ENCODE measurements at places on chromosomes 5 and 9.

DNA sequence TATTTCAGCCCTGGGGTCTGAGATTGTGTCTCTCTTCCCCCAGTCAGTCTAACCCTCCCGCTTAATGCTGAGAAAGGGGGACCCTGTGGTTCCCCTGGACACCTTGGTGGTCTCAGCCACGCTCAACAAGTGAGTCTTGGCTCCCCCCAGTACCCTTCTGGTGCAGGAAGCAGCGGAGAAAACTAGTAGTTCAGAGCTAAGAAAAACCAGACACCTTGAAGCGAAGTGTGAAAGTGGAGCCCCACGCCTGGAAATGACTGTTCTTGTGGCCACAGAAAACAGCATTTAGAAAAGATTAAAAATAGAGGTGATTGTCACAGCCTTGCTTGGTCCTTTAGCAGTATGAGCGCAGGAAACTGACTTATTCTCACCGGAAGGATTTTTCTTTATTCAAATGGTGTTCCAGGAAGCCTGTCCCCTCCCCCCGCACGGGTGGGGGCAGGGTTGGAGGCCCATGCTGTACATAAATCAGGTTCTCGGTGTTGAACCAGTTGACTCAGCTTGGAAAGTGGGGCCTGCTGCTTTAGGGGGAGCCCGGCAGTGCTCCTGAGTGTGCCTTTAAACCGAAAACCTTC is 8.1 kb downstream of the ARPC5L start:
- DNase-seq = no peak

- no peak for DNase-seq
Observed at GRCh38 chr5:105968981-105969380, 1701.8 kb downstream of the EFNA5 start.

- DNase-seq = no peak
Observed at GRCh38 chr9:98207606-98208005, 15.2 kb upstream of the CORO2A start.

GRCh38 chr9:69324549-69325401 is at the start of gene ENTREP1:
Gene ENTREP1 (plus strand): TSS chr9:69325215. CDS start chr9:69325310, 95 bp downstream.
- DNase-seq = peak; percentile 20

GRCh38 chr5:93790401-93790800 is 49.0 kb upstream of the POU5F2 start:
- DNase-seq = no peak

GRCh38 chr9:87540444-87541105 is 42.9 kb downstream of the DAPK1 start:
- DNase-seq = no peak

- DNase-seq = no peak
Observed at GRCh38 chr9:134908524-134909309, 9.0 kb downstream of the FCN1 start.

DNA sequence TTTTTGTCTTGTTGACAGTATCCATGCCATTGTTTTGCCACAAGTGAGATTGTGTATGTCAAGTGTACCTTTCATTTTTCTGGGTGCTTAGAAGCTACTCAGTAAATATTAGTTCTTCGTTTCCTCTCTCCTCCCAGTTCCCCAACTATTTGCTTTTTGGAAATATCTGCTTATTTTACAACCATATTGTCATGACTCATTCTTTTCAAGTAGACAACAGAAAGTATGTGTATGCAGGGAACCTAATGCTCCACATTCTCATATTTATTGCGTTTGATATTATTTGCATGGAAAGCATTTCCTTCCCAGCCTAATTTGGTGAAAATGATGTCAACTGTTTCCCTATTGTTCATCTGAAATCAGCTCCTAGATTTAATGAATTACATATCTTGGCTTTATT is 483.7 kb upstream of the RIOK2 start:
- no peak for DNase-seq

DNA sequence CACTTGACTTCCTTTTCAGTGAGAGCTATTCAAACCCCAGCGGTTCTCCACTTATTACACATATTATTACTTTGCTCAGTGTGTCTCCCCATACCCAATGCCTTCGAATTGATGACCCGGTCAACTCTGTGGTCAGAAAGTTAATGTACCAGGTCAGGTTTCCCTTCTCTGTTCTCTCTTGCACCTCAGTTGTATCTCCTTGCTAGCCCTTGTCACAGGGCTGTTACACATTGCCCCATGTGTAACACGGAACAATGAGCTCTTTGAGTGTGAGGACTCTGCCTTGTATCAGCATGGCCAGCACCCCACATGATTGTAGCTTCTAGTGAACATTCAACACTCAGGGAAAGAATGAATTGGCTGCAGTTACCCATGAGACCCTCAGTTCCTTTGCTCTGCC is 73.6 kb downstream of the DOCK2 start:
- DNase-seq = no peak

Data from NCI-H1930 (cell line).